Activated CD4-positive, alpha-beta T cell treated with anti-CD3 and anti-CD28 coated beads for 36 hours (primary cell): ENCODE measurements at places on chromosomes 5 and 9. TPM values are rescaled to one million over a fixed set of nuclear protein-coding genes. Genes with fewer than 3 reads are reported as not detected.

GRCh38 chr9:111438541-111439235 lies 45.5 kb downstream of the ECPAS start:
- no peak for DNase-seq

The TBC1D2 gene
- total RNA-seq = 2.8 TPM

DNA sequence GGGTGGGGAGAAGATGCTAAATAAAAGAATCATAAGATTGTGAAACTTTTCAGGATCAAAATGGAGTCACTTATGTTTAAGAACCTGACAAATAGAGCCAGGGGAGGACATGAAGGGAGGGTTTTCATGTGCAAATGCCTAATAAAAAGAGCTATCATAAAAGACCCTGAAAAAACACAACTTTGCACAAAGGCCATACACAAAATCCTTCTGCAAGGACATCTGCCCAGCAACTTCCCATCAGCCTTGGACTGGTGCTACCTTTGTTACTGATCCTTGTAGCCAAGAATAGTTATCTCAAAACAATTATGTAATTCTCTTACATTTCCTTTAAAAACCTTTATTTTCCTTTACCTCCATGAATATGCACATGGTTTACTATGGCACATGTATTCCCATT lies 63.0 kb downstream of the APBA1 start:
- no peak for DNase-seq

- no peak for DNase-seq
These were observed 97.8 kb upstream of the RUFY1 start for GRCh38 chr5:179452356-179453230.

DNA sequence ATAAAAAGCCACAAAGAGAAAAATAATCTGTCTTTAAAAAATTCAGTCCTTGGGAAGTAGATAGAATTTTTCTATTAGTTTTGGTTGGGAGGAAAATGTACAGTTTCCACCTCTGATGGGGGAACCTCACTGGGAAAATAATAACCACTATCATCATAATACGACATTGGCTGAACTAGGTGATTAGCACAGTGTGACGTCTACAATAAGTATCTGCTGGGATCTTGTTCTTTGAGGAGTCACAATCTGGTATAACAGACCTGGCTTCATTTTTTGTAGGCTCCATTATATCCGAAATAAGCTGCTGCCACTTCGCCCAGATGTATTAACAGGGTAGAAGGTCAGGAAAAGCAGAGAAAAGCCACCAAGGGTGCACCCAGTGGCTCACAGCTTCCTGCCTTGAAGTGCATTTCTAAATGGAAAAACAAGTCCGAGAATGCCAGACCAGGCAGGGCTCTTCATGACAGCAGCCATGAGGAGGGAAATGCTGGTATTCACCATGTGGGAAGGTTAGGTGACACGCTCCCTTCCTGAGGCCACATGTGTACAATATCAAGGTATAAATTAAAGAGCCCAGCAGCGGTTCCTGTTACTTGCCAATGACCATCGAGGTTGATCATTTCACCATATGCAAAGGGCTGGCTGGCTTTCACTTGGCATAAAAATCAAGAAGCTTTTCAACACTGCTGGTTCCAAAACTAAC lies 152.8 kb downstream of the PRELID2 start:
- DNase-seq = no peak

DNA sequence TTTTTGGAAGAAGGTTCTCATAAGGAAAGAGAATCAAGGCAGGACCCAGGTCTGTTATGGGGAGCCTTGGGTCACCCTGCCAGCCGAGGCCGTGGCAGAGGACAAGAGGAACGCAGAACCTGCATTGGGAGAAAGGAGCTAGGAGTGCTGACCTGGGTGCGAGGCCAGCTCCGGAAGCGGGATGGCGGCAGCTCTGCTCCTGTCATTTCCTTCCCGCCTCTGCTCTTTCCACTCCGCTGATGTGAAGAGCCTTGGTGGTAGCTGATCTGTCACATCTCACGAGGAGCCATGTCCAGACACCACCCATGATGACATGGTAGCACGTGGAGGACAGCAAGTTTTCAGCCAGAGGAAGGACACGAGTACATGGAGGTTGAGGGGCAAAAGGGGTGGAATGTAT lies 109.5 kb upstream of the COL5A1 start:
- DNase-seq = no peak
